ENCODE measurements at places on chromosomes 2 and 18. TPM values are rescaled to one million over a fixed set of nuclear protein-coding genes. Genes with fewer than 3 reads are reported as not detected.

The SNTG2 gene
- 46.2 TPM for total RNA-seq

The ACTG2 gene
- 1,273 TPM for total RNA-seq

The IGFBP5 gene
- total RNA-seq = 666 TPM

The NTSR2 gene
- total RNA-seq = not detected

The XDH gene
- not detected for total RNA-seq

- no peak for DNase-seq
Measured at GRCh38 chr2:41920812-41921211, 127.0 kb upstream of the PKDCC start.

DNA sequence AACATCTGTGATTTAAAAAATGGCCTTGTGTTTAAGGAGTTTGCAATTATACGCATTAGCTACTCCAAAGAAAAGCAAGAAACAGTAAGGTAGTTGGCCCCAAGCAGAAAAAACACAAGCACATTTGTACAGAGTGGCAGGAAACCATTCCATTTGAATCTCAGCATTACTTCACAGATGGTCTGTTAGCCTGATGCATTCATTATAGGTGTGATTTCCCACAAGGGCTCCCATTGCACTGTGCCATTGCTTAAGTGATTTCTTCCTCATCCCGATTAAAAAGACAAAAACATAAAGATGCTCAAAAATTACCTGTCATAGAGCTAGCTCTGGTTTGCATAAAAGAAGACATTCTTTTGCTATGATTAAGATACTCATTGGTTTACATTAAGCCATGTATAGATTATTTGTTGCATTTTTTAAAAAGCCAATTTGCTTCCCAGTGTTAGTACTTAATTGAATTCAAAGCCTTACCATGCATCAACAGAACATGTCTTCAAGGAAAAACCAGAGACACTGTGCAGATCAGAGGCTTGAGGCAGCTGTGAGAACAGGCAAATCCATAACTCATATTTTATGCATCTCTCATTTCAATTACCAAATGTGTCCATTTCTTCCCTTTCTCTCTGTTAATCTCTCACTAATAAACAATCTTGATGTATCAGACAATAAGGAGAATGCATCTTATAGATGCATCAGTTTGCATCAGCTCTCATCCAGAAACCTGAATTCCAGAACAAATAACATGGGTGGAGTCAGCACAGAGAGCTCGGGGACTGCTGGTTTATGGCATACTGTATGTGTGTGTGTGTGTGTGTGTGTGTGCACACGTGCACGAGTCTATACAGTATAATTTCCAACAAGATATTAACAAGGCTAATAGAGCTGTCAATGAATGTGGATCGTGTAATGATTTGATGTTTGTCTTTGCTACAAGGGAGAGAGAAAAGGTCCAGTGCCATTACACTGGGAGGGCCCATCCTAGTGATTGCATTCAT, 558.6 kb upstream of the HS6ST1 start:
- no peak for DNase-seq

DNA sequence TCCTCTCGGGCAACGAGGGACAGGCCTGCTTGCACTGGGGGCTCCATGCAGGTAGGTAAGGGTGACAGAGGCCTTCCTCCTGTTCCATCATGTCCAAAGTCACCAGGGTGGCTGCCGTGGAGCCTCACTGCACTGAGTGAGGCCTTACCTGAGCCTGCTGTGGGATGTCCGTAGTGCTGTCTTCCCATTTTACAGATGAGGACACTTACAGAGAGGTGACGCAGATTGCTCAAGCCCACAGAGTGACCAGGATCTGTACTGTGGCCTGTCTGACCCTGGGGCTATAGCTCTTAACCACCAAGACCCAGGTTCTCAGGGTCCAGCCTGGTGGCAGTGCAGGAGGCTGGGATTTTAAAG, 5.4 kb downstream of the ATOH8 start:
- no peak for DNase-seq

DNA sequence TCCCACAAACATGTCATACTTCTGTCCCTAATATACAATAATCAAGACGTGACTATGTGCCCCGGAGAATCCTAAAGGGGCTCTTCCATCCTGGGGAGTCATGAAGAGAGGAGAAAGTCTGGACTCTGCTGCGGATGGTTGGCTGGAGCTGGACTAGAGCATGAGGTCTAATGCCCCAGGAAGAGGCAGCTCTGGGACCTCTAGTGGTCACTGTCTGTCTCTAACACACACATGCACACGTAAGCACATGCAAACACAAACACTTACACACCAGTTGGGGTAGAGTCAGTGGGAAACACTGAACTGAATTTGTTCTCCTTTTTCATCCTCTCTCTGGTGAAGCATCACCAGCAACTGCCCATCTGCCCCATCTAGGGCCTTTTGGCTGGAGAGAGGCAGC, 271.6 kb downstream of the TDRD15 start:
- DNase-seq = no peak

DNA sequence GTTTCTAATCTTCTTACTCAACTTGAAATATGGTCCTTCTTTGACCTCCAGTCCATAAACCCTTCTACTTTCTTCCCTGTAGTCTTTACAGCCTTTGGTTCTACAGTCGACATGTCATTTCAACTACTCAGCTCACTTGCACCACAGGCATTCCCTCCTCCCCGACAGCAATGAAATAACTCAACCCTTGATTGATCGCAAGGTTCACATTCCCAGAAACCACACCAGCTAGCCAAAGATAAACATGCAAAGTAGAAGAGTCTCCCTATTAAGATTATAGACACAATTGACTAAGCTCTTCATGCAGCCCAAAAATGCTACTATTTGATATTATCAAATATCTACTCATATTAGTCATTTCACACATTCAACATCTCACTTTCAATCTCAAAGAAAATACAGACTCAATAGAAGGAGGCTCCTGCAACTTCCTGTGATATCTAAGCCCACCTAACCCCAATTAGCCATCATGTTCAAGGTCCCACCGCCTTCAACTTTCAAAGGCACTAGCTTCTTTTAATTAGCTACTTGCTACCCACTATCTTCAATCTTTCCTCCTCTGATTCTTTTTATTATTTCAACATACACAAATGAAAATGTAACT, 50.8 kb downstream of the RTTN start:
- DNase-seq = no peak

Data from uterus (tissue), 4 donors.